Activated naive CD4-positive, alpha-beta T cell treated with anti-CD3 and anti-CD28 coated beads for 36 hours (primary cell): ENCODE measurements at places on chromosomes 2 and 18. TPM values are rescaled to one million over a fixed set of nuclear protein-coding genes. Genes with fewer than 3 reads are reported as not detected.
A peak's percentile ranks its signal among the peaks of the same experiment; 100 is the strongest.

DNA sequence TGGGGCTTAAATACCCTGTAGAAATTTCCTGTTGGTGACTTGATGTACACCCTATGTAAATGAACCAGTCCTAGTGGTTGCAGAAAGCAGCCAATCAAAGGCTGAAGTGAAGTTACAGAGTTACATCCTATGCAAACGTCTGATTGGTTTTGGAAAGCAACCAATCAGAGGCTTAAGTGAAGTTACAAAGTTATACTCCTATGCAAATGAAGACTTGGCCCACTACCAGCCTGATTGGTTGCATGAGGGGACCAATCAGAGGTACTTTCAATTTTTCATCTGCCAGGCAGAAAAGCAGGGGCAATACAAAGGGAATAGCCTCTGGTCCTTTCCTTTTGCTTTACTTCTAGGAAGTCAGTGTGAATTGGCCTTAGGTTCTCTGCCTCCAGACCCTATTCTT lies 13.6 kb upstream of the ZNF397 start:
- no peak overlapping the region for H3K27ac ChIP-seq
- H3K36me3 ChIP-seq, result no peaks in the 10 kb centered on the region
- no peak for DNase-seq
- H3K4me3 ChIP-seq, result no peak overlapping the region

DNA sequence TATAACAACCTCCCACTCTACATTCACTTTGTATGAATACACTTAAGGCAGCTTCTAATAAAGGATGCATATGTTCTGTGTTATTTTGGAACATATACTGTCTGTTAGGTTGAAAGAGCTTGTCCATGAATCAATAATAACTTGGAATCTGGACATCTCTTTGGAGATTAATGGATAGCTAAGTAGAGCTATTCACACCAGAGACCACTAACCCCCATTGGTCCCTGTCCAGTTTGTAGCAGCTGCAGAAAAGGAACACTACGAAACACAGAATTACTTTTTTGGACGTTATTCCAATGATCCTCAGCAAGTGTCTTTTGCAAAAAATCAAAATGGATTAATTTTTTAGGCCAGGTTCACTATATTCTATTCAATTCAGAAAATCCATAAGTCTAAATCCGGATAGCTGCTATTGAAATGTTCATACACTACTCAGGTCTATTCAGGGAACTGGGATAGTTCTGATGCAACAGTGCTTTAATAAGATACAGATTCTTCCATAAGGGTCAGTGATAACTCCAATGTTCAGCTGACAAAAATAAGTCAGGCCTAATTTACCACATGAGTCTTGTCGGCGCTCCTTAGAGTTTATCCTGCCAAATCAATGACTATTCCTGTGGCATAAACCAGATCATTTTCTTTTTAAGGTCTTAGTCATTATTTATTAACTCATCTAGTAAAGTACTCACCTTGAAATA lies 44.2 kb downstream of the NRXN1 start:
- H3K27me3 ChIP-seq, result no peaks in the 10 kb centered on the region
- H3K27ac ChIP-seq, result no peak overlapping the region
- H3K4me3 ChIP-seq, result no peak overlapping the region
- H3K36me3 ChIP-seq, result no peaks in the 10 kb centered on the region
- no peak for DNase-seq

DNA sequence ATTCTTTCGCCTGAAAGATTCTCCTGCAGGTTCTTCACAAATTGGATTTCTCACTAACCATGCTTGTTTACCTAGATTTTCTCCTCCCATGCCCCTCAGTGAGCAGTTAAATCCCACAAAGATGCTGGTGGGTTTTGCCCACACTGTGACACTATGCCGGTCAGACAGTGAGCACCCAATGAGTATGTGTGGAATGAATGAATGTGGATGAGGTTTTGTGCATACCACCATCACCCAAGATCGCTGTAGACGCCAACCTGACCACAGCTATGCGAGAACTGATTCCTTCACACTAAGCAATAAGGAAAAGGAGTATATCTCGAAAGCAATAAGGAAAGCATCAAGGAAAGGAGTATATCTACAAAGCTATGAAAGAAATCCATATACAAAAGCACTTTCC lies 116.7 kb downstream of the PID1 start:
- H3K4me1 ChIP-seq, result no peaks in the 10 kb centered on the region
- H3K27ac ChIP-seq, result no peak overlapping the region
- H3K27me3 ChIP-seq, result no peaks in the 10 kb centered on the region
- DNase-seq, result no peak

- no peak overlapping the region for H3K4me3 ChIP-seq
- H3K36me3 ChIP-seq, result peaks cover 9% of the 10 kb centered on the region
- DNase-seq, result peak; percentile 58
- H3K27me3 ChIP-seq, result no peaks in the 10 kb centered on the region
Observed at GRCh38 chr18:56789004-56789888, 138.1 kb downstream of the WDR7 start.

The RAB27B gene
- 0.52 TPM for total RNA-seq

The ADCYAP1 gene
- not detected for total RNA-seq

- H3K36me3 ChIP-seq, result no peaks in the 10 kb centered on the region
- H3K27me3 ChIP-seq, result no peaks in the 10 kb centered on the region
- peaks cover 4% of the 10 kb centered on the region for H3K4me1 ChIP-seq
- no peak overlapping the region for H3K4me3 ChIP-seq
Observed at GRCh38 chr18:62394006-62394763, 69.1 kb downstream of the TNFRSF11A start.

The UCN gene
- total RNA-seq, result 0.89 TPM
